CD4-positive, alpha-beta T cell treated with Interferon gamma for 1 hour (primary cell): ENCODE measurements at places on chromosomes 7 and 10.

DNA sequence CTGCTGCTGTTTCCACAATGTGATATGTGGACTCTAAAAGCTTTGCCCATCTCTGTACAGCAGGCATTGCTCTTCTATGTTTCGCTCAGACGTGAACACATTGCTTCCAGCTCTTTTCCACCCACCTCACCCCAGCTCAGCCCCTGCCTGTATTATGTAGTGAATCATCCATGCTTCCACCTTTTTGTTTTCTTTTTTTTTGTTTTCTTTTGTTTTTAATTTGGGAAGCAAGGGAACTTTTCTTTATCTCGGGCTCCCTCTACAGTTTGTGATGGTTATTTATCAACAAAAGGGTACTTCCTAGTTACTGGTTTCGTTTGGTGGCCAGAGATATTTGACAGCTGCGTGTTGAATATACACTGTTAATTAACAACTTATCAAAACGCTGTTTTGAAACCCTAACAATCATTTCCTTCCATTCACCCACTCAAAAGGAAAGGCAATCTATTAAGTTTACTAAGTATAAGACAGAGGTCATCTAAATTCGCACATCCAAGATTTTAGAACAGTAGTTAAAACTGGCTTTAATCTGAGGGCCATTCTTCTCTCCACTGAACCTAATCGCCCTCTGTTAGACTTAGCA, 127.9 kb upstream of the STK17A start:
- DNase-seq = no peak

GRCh38 chr7:6175645-6176044, 96.8 kb downstream of the CYTH3 start:
- DNase-seq = no peak

- DNase-seq = no peak
Observed at GRCh38 chr7:51029701-51030191, 247.1 kb upstream of the GRB10 start.

DNA sequence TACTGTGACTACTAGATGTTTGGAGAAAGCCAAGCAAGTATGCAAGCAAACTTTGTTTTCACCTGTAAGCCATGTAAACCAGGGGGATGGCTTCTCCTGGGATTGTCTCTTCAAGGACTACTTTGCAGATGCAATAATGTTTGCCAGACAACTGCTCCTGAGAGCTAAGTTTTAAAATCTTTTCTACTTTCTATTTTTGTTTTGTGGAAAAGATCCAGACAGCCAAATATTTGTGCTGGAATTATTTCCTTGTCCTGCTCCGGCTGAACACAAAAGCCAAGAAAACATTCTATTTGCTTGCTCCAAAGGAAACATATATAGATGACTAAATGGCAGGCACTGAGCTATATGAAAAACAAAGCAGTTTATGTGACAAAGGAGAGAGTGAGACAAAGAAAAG, 51.6 kb downstream of the TFPI2 start:
- no peak for DNase-seq

GRCh38 chr7:100968031-100968430, 1.3 kb upstream of the MUC12 start:
- no peak for DNase-seq
